ENCODE measurements at places on chromosomes 4 and X.

- peak; percentile 6 for DNase-seq
Observed at GRCh38 chr4:111399623-111400022, 745.6 kb upstream of the FAM241A start.

DNA sequence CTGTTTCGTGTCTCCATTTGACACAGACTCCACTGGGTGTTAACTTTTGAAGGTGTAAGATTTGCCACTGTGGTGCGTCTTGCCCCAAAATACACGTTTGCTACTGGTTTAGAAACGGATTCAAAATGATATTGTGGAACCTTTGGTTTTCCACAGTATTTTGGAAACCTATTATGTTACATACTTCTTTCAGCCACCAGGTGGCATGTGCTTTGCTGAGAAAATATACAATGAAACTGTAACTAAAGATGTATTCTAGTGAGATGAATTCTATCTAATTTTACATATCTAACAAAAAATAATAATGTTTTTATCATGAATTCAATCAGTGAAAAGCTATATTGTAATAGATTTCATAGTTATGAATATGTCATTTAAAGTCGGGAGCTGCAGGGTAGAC, 28.4 kb upstream of the SLITRK4 start:
- DNase-seq, result no peak

DNA sequence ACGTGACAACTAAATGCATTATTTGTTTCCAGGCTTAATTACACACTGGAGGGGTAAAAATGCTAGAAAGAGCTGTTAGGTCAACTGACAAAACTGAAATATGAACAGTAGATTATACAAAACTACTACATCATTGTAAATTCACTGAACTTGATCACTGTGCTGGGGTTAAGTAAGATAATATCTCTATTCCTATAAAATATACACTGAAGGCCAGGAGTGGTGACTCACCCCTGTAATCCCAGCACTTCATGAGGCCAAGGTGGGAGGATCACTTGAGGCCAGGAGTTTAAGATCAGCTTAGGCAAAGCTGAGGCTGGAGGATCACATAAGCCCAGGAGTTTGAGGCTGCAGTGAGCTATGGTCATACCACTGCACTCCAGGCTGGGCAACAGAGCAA, 31.8 kb upstream of the NKX6-1 start:
- no peak for DNase-seq

DNA sequence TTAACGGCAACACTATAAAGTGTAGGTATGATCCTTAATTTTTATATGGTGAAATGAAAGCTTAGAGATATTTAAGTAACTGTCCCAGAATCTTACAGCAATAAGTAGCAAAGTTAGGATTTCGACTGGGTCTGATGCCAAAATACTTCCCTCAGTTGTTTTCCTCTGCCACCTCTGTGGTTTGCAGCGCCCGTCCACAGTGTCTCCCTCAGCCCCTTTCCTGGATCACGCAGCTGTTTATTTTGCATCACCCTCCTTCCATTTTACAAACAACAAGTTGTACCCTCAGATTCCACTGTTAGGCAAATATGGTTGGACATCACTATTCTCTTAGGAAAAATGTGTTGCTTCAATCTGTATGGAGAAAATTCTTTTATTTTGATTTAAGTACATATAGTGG, 56.1 kb downstream of the RAPGEF2 start:
- DNase-seq, result no peak

GRCh38 chrX:78118628-78119027, 14.6 kb downstream of the PGK1 start:
- DNase-seq, result no peak

DNA sequence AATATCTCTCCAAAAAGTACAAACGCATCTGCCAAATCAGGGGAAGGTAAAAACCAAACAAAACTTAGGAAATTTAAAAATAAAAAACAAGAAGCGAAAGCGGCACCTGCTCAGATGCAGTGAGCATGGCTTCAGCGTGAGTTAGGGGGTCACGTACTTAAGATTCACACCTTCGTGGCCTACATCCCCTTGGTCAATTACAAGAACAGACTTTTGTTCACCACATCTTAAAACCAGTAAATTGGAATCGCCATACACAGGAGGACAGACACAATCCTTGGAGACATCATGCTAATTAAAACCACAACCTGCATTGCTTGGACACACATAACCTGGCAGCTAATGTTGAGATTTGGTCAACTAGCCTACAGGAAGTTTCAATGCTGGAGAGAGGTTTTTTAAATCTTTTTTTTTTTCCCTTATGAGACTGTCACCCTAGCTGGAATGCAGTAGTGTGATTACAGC, 12.5 kb upstream of the SEL1L3 start:
- no peak for DNase-seq

GRCh38 chr4:2168469-2169319, 73.2 kb downstream of the HAUS3 start:
- DNase-seq, result no peak

- no peak for DNase-seq
Observed at GRCh38 chr4:111405989-111406388, 739.3 kb upstream of the FAM241A start.

DNA sequence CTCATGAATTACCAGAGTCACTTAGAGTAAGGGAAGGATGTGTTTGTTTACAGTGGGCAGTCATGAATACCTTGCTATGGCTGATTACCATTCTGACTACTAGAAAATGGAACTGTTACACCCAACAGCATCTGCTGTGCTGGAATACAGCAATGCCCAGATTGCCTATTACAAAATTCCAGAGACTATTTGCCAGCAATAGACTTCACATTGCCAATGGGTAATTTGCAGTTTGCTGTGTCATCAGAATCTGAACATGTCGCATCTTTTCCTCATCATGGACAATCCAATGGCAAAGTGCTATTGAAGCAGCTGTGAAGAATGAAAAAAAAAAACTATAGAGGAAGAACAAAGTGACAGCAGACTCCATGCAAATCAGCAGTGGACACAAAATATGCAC, 356.6 kb downstream of the CXXC4 start:
- no peak for DNase-seq

- DNase-seq, result no peak
Observed at GRCh38 chr4:167492007-167492406, 257.7 kb upstream of the SPOCK3 start.

DNA sequence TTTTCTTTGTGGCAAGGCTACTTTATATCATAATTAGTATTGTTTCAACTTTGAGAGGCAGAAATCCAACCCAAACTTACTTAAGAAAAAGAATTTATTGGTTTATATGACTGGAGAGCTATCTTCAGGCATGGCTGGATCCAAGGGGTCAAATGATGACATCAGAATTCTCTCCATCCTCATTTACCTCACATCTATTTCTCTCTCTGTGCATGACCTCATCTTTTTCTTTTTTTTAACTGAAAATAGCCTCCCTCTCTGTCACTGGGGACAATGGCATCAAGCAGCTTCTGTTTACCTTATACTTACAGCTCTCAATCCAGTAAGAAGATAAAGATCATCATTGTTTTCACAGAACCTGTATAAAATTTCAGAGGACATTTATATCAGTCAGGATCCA, 12.0 kb upstream of the EXOC1L start:
- DNase-seq, result no peak

DNA sequence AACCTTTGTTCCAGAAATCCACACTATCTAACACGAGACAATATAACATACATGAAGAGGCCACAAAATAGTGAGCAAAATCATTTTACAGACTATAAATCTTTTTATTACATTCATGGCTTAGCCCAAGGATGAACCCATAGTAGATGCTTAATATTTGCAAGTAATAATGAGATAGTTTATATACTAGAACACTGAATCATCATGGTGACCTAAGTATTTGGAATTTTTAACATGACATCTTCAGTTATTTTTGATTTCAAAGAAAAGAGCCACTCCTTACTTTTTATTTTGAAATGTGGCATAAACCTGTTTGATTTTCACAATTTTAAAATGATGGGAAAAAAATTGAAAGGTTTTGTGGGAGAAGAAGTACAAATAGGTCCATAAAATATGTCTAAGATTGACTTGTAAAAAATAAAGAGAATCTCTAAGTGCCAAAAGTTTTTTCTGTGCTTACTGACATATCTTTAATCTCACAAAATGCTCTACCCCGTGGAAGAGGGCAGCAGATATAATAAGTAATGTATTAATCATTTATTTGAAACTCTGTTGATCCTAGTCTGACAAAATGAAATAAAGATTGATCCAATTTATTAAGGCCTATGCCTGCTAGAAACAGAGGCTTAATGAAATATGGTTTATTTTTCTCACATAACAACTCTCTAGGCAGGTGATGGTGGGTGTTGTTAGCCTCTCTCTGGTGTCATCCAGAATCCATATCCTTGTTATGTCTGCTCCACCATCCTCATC, 224.5 kb upstream of the CENPE start:
- no peak for DNase-seq

DNA sequence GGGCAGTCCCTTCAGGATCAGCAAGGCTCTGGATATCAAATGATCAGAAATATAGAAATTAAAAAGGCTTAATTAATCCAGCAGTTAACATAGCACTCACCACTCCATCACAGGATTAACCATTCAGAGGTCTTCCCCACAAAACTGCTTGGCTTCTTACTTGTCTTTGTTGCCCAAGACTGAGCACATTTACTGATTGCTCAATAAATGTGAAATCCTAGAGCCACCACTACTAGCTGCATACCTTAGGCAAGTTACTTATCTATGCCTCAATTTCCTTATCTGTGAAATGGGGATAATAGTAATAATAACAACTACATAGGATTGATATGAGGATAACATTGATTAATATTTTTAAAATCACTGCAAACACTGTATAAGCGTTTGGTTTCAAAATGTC, 124.2 kb downstream of the ARHGAP6 start:
- no peak for DNase-seq

DNA sequence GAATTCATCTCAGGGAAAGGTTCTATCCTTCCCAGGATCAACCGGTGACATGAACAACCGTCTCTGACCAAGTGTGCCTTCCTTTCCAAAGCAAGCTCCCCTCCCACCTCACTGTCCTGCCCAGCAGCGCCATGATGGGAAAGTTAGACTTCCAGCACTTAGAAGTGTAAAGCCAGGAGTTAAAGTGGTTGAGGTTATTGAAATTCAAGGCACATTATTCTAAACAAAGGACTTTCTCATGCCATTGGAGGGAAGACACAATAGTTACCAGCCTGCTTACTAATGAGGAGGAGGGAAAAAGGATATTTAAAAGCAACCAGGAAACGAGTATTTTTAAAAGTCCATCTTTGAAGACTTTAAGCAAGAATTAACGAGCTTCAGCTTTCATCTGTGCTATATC, 96.8 kb downstream of the NSUN7 start:
- DNase-seq, result no peak

GRCh38 chr4:136800248-136800647, 732.0 kb downstream of the PCDH18 start:
- DNase-seq, result no peak

DNA sequence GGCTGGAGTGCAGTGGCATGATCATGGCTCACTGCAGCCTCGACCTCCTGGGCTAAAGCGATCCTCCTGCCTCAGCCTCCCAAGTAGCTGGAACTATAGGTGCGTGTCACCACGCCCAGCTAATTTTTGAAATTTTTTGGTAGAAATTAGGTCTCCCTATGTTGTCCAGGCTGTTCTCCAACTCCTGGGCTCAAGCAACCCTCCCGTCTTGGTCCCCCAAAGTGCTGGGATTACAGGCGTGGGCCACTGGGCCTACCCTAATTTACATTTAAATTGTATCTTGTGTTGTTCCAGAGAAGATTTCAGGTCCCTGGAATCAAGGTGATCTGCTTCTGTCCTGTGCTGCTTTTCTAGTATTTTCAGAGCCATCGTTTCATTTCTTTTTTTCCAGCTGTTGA, 1.2 kb upstream of the LRPAP1 start:
- no peak for DNase-seq

DNA sequence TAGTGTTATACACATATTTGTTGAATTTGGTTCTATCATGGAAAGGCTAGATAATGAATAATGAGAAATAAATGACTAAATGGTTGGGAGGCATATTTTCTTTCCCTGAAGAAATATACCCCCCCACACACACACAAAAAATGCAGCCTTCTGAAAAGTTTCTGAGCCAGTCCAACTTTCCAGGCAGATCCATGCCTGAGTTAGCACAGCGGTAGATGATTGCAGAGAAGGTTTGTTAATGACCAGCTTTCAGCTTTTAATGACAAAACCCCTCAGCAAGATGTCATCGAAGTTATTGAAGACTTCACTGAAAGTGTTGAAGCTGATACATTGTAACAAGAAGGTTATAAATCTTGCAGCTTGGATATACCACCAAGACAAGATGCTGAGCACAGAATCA, 61.4 kb downstream of the GBA3 start:
- no peak for DNase-seq

DNA sequence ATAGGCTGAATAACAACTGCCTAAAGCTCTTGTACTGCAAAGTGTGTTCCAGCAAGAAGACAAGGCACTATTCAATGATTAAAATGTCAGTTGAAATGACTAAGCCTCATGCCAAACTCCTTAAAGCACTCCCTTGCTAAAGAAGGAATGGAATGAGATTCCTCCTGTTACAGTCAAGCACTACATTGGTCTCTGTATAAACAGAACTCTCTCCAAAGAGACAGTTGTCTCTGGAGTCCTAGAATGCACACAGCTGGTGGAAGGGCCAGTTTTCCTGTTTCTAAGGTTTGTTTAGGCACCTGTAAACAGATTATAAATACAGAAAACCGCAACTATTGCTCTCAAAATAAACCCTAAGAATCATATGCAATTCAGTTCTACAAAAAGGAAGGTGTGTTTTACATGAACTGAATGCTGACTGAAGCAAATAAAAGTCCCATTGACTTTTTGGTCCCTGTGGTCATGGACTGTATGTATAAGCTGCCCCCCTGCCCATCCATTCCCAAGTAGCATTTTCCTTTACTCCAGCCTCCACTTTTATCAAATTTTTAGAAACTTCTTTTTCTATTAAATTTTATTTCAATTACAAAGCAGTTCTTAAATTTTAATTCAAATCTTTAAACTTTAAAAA, 47.0 kb downstream of the FAT1 start:
- DNase-seq, result no peak

DNA sequence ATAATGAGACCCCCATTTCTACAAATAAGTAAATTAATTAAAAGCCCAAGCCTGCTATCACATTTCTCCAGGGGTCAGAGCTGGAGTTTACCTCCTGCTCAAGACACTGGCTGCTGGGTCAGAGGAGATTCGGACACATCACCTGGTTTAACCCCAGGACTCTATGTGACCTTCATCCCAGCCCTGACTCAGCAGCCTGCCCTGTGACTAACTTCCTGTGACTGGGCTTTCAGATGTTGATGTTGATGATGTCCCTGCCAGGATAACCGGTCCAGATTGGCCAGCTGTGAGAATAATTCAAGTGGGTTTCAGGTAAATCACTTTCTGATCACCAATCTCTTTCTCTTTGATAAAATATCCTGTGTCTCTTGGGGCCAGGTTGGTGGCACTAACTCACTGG, 102.4 kb upstream of the MAML3 start:
- no peak for DNase-seq

DNA sequence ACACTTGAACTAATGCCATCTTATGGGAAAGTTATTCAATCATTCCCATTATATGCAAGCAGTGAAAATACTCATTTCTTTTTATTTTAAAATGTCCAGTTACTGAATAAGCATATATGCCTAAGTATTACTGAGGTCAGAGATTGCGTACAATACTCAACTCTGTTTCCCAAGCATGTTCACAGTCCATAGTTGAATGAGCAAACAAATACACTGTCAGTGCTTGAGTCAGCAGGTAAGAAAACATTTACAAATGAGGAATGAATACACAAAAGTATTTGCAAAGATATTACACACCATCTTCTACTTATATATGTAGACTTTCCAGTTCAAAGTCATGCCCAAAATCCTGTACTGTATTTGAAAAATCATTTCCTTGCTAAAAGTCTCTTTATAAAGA, 74.1 kb downstream of the TSPAN5 start:
- no peak for DNase-seq

GRCh38 chr4:187307131-187307530, 583.5 kb upstream of the FAT1 start:
- DNase-seq, result no peak

GRCh38 chrX:110167952-110168451, 149.9 kb downstream of the AMMECR1 start:
- no peak for DNase-seq

Measured in NCI-H1048 (cell line).